Muscle of arm (tissue), 14 donors: ENCODE measurements at places on chromosomes 7 and 10.

- DNase-seq, result no peak
Observed at GRCh38 chr10:92264249-92264648, 26.6 kb downstream of the CPEB3 start.

GRCh38 chr10:30823651-30824050, 194.1 kb upstream of the LYZL2 start:
- no peak for DNase-seq

- no peak for DNase-seq
Observed at GRCh38 chr7:66176914-66177313, 28.2 kb upstream of the TPST1 start.

GRCh38 chr10:27746397-27747095, 927 bp upstream of the MKX start:
- no peak for DNase-seq

DNA sequence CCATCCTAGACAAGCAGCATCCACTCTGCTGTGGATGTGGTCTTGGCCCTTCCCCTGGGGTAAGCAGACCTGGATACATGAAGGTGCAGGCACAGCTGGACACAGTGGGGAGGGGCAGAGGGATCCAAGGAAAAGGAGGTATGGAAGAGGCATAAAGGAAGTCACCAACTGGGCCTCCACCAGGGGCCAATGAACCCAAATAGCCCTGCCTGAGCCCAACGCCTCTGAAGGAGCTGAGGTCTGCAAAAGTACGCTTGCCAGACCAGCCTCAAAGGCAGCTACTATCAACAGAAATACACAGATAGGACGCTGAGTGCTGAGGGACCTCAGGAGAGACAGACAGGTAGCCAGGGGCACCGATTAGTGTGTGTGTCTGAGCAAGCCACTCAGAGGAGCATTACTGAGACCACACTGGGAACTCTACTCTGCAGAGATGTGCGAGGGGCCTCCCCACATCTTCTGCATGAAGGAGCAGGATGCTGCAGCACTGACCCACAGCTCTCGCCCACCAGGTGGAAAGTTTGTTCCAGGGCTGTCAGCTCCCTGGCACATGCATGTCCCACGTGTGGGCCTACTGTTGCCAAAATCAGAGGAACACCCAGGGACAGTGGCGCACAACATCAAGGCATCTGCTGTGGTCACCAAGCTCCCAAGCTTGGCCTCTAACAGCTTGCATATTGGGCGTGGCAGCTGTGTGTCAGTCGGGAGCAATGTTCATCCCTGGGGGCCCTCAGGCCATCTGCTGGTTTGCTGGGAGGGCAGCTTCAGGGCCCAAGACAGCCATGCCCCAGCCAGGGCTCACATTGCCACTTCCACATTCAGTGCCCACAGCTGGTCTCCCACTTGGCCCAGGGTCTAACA, 40.0 kb downstream of the MKI67 start:
- DNase-seq, result no peak

GRCh38 chr7:71735961-71736556, 604.1 kb downstream of the GALNT17 start:
- DNase-seq, result peak; percentile 85

- DNase-seq, result no peak
Observed at GRCh38 chr7:23267357-23267756, 20.8 kb downstream of the GPNMB start.

- no peak for DNase-seq
Observed at GRCh38 chr10:35505241-35505873, 99.8 kb upstream of the GJD4 start.

DNA sequence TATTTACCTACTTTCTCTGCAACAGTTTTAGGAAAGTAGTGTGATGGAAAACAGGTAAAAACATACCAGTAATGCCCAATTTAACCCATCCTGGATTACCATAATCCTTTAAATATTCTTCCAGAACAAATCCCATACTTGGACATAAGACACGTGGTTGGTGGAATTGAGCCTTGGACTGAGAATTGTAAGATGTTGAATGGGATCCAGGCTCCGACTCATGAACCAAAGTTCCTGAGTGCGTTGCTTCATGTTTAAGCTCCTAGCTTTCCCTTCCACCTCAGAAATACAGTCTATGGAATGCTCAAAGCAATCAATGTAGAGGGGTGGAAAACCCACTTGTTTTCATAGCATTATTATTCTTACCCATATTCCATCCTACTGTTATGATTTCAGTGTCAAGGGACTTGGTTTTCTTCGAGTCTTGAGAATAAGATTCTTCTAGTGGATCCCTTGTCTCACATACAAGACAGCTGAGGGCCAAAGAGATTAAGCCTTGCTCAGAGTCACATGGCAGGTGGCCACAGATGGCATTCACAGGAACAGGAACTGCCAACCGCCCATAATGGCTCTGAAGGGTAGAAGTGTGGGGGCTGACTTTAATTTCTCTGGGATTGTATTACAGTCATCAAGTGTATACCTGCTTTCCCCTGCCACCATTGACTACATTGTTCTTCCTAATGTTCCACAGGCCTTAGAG, 171.2 kb downstream of the GFRA1 start:
- DNase-seq, result no peak

DNA sequence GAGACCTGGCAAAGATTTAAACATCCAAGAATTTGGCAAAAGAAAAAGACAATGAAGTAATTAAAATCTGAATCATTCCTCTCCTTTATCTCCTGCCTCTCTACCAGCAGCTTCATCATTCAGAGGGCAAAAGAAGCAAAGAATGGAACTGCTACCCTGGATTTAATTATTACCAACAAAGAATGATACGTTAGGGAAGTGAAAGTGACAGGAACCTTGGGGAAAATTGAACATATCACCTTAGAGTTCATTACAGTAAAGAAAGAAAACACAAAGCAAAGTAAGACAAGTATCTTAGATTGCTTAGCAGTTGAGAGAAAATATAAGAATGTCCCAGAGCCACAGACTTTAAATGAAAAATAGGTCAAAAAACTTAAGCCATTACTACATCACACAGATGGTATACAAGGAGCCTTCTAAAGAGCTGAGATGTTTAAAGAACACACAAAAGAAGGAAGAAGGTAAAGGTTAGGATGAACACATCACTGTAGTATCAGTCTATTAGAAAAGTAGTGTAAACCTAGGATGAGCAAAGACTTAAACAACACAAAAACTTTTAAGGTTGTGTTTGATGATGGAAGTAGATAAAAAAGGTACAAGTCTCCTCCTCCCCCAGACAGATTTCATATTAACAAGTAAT, 17.5 kb downstream of the CTNNA3 start:
- no peak for DNase-seq

DNA sequence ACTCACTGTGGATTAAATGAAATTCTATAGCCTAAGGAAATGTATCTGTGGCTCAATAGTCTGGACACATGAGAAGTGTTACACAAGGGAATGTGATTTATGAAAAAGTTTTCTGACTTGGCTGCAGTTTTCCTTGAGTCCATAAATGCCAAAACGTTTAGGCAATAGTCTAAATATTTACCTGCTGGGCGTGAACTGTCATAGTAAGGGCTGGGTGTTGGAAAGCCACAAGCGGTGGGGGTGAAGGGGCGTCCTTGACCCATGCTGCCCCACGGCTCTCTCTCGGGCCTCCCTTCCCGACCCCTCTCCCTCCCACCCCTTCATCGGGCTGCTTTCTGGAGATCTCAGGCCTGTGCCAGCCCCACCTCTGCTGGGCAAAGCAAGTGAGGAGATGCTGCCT, 223.7 kb downstream of the BUB3 start:
- no peak for DNase-seq

DNA sequence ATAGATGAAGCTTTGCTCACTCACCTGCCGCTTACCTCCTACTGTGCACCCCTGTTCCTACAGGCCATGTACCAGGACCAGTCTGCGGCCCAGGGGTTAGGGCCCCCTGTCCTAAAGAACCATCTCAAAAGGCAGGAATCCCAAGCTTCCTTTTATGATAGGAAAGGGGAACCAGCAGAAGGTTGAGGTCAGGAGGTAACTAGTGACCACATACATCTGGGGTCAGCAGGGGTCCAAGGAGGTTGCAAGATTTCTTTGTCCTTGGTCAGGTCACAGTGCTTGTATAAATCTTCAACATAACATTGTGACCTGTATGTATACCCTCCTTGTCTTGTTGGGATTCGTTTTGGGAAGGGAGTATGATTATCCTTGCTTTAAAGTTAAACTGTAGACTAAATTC, 73.8 kb downstream of the OAT start:
- DNase-seq, result no peak

GRCh38 chr7:20304366-20304765, 26.3 kb upstream of the ITGB8 start:
- DNase-seq, result no peak

- DNase-seq, result no peak
Observed at GRCh38 chr7:94580601-94581000, 71.0 kb downstream of the CASD1 start.

DNA sequence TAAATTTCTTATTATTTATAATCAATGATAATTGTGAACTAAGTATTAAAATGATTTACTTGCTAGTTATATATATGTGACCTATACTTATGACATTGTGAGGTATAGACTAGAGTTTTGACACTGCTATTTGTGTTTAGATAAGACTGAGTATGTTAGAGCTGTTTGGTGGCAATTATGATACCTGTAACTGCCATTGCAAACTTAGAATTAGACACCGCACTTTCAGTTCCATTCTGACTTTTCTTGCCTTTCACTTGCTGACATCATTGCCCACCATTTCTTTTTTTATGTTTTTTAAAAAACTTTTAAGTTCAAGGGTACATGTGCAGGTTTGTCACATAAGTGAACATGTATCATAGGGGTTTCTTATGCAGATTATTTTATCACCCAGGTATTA, 214.5 kb downstream of the MBL2 start:
- DNase-seq, result no peak

DNA sequence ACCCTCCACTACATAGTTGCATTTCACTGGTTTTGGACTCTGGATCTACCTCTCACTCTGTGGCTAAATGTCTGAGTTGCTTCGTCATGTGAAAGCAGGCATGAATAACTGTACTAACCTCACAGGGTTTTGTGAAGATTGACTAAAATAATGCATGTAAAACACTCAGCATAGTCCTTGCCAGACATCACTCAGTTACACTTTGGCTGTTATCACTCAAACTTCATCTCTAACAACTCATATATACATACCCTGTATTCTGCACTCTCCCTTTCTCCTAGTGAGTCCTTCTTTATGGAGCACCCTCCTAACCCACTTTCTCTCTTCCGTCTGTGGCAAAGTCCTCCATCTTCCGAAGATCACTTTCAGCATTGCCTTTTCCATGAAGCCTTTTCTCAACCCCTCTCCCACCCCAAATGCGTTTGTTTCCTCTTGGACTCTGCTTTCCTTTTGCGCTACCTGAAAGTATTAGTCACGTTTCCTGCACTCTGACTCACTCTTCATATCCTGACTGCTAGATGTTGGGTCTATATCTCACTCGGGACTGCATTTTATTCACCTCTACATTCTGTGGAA, 72.6 kb downstream of the OSBPL3 start:
- no peak for DNase-seq

- no peak for DNase-seq
Observed at GRCh38 chr10:34347131-34347530, 468.0 kb downstream of the PARD3 start.

DNA sequence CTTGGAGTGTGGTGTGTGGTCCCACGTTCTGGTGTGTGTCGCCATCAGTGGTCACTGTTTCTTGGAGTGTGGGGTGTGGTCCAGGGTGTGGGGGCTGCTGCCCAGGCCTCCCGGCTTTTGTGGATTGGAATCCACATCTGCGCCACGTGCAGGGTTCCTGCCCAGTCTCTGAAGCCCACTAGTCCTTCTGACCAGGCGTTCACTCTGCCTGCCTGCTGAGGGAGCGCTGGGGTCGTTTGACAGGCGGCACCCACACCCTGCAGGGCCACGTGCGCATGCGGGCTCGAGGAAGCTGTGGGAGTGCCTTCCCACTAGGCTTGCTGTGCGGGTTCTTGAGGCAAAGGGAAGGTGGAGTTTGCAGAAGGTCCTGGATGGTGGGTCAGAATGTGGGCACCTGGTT, 51.4 kb downstream of the INPP5A start:
- no peak for DNase-seq

DNA sequence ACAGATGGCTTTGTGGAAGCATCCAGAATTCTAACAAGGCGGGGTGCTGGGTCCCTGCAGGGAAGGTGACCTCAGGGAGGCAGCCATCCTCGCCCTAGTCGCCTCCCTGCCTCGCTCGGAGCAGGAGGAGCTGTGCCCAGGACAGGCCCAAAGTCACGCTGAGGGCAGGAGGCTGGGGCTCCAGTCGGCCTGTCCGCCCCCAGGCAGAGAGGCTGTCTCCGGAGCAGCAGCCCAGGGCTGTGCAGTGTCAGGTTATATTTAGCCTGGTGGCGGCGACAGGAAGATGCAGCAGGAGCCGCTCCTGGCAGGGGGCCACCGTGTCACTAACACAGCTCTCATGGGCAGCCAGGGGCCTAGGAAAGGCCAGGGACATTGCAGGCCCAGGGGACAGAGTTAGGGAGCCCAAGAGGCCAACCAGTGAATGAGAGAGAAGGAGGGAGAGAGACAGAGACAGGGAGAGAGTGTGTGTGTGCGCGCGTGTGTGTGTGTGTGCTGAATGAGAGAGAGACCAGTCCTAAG, 13.5 kb downstream of the KCNH2 start:
- DNase-seq, result no peak
